Activated T-helper 1 cell treated with anti-CD3 and anti-CD28 coated beads, Interleukin-12 subunit alpha, Interleukin-12 subunit beta, Interleukin-2, Interleukin-4 antibody, amounts not matched to agents 30 ng/mL and 10 ng/mL and 1 ng/mL, durations not matched to agents 14 hours and 24 hours and 36 hours (primary cell): ENCODE measurements at places on chromosomes 2 and 18.
A peak's percentile ranks its signal among the peaks of the same experiment; 100 is the strongest.

DNA sequence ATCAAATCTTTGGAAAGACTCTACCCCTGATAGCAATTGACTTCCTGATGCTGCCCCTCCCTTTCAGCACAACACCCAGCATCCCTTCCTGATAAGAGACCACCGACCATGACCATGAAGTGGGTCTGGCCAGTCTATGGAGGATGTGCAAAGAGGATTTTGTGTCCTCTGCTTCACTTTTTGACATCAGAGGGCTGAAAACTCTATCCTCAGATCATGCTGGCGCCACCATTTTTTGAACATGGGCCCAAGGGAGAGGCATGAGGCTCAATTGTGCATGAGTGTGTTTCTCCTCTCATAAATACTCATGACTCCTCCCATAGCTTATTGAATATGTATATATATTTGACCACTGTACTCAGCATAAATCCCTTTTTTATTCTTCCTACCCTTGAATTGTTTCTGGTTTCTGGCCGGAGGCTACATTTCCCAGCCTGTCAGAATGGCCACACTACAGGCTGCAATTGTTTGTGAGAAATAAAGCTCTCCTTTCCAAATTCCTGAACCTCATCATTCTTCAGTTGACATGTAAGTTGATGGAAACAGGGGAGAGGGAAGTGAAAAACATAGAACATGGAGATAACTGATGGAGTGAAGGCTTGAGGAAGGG, 314.1 kb downstream of the MYCN start:
- DNase-seq: no peak

DNA sequence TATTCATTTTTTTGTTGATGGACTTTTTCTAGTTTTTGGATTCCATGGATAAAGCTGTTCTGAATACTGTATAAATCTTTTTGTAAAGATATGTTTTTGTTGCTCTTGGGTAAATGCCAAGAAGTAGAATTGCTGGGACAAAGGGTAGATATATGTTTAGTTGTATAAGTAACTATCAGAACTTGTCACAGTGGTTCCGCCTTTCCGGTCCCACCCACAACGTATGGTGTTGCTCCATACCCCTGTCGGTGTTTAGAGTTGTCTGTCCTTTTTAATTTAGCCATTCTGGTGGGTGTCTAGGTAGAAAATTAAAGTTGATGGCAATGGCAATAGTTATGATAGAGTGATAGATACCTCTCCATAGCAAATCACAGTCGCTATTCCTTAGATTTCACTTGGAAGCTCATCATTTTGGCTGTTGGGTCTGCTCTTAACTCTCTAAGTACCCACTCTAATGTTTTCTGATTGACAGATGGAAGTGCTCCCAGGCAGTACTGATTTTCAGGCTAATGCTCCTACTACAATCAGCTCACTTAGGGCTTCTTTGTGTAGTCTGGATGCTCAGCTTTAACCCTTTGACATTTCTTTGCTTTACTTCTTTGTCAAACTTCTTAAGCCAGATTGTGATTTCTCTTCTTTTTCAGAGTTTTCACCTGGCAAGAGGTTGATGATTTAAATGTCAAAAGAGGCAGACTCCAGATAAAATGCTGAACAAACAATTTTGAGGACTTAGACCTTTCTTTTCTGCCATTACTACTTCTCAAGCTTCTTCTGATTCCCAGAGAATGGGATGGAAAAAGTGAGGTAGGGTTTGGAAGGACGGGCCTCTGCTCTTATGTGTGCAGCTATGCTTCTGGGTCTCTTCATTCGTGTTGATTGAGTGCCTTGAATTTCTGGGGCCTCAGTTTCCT, 156.4 kb downstream of the AQP4 start:
- DNase-seq: no peak

DNA sequence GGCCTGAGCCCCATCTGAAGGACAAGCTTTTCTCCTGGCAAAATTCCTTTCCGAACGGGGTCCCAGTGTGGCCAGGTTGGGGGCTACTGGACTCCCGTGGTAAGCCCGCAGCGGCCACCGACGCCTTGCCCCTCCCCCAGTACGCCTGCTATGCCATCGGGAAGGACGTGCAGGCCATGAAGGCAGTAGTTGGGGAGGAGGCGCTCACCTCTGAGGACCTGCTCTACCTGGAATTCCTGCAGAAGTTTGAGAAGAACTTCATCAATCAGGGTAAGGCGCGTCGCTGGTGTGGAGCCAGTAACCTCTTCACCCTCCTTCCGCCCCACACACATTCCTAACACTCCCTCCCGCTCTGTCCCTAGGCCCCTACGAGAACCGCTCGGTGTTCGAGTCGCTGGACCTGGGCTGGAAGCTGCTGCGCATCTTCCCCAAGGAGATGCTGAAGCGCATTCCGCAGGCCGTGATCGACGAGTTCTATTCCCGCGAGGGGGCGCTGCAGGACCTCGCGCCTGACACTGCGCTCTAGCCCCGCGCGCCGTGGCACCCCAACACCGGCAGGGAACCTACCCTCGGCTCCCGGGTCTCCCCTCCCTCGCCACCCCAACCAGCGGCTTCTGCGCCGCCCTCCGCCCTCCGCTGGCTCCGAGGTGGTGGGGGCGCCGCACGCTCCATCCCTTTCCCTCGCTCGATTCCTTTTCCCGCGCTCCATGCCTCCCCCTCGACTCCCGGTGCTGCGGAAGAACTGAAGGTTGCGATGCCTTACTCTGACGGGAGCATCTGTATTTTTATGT, 13.6 kb upstream of the ANKRD53 start:
- DNase-seq: peak; percentile 73

GRCh38 chr2:189014449-189015138, 40.4 kb downstream of the COL3A1 start:
- DNase-seq: no peak

DNA sequence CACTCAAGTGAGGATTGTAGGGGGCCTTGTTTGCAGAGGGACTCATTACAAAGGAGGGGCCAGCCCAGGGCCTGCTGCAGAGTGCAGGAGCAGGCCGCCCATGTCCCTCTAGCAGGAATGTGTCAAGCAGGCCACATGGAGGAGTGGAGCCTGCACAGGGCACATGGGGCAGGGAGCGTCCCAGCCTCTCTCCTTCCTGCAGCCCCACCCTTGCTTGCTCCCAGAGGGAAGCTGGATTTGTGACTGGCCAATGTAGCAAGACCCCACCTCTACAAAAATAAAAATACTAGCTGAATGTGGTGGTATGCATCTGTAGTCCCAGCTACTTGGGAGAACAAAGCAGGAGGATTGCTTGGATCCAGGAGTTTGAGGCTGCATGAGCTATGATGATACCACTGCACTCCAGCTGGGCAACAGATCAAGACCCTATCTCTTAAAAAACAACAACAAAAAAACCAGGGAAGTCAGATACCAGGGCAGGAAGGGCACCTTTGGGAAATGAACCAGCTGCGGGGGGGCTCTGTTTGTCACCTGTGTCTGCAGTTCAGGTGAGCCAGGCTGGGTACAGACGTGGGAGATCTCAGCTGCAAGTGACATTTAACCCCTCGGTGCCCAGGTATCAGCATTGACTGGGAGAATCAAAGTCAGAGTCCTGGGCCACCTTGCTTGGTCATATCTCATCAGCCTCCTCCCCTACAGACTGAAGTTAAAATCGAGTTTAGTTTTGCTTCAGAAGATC, 27.7 kb downstream of the IMPA2 start:
- no peak for DNase-seq

- no peak for DNase-seq
Measured at GRCh38 chr2:47165001-47165555, 10.0 kb upstream of the STPG4 start.

- no peak for DNase-seq
Measured at GRCh38 chr2:100902817-100903405, 83.0 kb downstream of the NPAS2 start.

GRCh38 chr18:58562146-58562998, 66.5 kb downstream of the ALPK2 start:
- DNase-seq: no peak

GRCh38 chr18:80169607-80170006, 60.5 kb downstream of the ADNP2 start:
- no peak for DNase-seq

DNA sequence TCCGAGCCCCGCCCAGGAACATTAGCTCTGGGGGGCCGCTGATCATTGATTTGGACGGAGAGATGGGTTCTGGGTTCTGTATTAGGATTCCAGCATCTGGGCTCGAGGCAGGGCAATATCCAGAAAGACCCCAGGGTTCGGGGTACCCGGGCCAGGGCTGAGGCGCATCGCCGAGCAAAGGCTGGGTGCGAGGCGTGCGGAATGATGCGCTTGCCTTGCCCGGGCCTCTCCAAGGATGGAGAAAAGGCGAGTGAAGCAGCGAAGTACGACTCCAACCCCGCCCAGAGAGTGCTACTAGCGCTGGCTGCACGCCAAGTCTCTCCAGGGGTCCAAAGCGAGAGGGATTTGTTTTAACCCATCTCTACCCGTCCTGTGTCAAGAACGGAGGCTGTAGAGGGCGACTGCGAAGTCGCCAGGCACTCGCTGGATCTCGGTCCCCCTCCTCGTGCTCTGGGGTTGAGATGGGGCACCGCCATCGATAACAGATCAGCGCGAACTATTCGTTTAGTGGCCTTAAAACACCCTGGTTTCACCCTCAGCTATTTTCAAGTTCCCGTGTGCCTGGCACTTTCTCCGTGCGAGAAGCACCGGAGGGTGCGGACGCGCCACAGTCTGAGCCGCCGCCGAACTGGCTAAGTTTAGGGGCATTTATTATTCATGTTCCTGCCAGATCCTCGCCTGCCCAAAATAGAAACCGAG, 1.9 kb downstream of the ADCYAP1 start:
- DNase-seq: no peak

GRCh38 chr18:59605633-59606192, 91.5 kb downstream of the CCBE1 start:
- DNase-seq: no peak

GRCh38 chr2:187171318-187171717, 276.7 kb downstream of the CALCRL start:
- no peak for DNase-seq

- no peak for DNase-seq
Measured at GRCh38 chr2:29940706-29941105, 19.3 kb upstream of the ALK start.

GRCh38 chr18:42113529-42114191, 158.6 kb downstream of the PIK3C3 start:
- no peak for DNase-seq

GRCh38 chr2:59046401-59047372, 805.6 kb upstream of the FANCL start:
- DNase-seq: no peak
